SJCRH30 (cell line): ENCODE measurements at places on chromosomes 7 and 10. TPM values are rescaled to one million over a fixed set of nuclear protein-coding genes. Genes with fewer than 3 reads are reported as not detected.

Gene PRDX3
- 235 and 239 TPM in 2 replicates for total RNA-seq

DNA sequence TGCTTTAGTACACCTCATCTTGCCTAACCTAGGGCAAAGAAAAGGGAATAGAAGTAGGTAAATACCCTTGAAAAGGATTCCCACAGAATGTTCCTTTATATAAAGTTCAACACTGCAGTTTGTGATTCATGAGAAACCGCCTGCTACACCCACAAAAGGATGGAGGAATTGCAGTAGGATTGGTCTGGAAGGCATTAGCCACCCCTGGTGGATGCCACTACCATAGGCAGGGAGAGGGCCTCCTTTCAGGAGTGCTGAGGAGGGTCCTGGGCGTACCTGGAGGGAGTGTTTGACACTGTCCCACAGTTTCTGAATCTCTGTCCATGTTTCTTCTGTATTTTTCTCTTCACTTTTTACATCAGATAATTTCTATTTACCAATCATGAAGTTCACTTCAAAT lies 221.8 kb upstream of the TMEM72 start:
- H3K4me3 ChIP-seq, result no peak overlapping the region
- H3K27me3 ChIP-seq, result no peaks in the 10 kb centered on the region
- no peaks in the 10 kb centered on the region for H3K36me3 ChIP-seq
- no peaks in the 10 kb centered on the region for H3K4me1 ChIP-seq

Gene NPFFR1
- not detected in 2 replicates for total RNA-seq

Gene CYP2C19
- not detected in 2 replicates for total RNA-seq

DNA sequence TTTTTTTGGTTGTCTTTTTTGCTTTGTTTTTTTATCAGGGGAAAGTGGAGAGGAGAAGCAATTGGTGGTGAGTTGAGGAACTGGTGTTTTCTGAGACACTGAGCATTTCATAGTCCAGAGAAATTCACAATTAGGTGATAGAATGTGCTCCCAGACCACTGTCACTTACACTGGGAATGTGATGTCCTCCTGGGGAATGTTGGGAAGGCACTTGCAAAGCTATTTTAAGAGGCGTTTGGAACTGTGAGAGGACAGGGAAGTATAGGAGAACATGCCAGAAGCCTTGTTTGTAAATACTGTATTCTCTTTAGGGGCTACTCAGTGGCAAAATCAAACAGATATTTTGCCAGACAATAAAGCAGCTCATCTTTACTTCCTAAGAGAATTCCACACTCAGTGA lies 16.0 kb downstream of the CHRM2 start:
- H3K27ac ChIP-seq, result no peak overlapping the region
- H3K4me3 ChIP-seq, result no peak overlapping the region
- H3K36me3 ChIP-seq, result no peaks in the 10 kb centered on the region
- no peak for DNase-seq

DNA sequence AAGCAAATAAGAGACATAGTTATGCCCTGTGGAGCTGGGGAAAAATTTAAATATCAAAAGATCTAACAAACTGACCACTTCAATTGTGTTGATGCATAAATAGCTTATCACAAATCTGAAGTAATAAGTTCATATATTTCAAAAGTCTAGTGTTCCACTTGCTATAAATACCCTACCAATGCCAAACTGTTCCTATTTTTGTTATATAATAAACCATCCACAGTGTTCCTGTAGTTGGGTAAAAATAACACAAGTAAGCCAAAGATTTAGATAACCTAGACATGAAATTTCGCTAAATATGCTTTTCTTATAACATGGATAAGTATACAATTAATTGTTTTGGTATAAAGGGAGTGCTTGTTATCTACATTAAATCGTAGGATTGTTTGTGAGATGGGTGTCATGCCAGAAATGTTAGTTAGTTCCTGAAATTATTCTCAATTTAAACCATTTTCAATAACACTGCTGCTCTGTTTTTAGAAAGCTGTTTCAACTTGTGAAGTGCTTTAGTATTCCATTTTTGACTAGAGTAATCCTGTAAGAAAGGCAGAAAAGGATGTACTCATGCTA lies 85.5 kb downstream of the CACNA2D1 start:
- no peak overlapping the region for H3K4me3 ChIP-seq
- no peaks in the 10 kb centered on the region for H3K4me1 ChIP-seq
- no peaks in the 10 kb centered on the region for H3K27me3 ChIP-seq

GRCh38 chr10:29022513-29022912 lies 266.4 kb upstream of the LYZL1 start:
- DNase-seq, result no peak
- no peak overlapping the region for H3K4me3 ChIP-seq
- H3K27ac ChIP-seq, result no peak overlapping the region
- H3K27me3 ChIP-seq, result no peaks in the 10 kb centered on the region

Gene PDIA4
- 222 and 224 TPM in 2 replicates for total RNA-seq

GRCh38 chr10:114550756-114551635 lies 107.1 kb downstream of the ABLIM1 start:
- H3K36me3 ChIP-seq, result no peaks in the 10 kb centered on the region
- DNase-seq, result peak; percentile 90
- no peak overlapping the region for H3K4me3 ChIP-seq
- no peaks in the 10 kb centered on the region for H3K27me3 ChIP-seq

DNA sequence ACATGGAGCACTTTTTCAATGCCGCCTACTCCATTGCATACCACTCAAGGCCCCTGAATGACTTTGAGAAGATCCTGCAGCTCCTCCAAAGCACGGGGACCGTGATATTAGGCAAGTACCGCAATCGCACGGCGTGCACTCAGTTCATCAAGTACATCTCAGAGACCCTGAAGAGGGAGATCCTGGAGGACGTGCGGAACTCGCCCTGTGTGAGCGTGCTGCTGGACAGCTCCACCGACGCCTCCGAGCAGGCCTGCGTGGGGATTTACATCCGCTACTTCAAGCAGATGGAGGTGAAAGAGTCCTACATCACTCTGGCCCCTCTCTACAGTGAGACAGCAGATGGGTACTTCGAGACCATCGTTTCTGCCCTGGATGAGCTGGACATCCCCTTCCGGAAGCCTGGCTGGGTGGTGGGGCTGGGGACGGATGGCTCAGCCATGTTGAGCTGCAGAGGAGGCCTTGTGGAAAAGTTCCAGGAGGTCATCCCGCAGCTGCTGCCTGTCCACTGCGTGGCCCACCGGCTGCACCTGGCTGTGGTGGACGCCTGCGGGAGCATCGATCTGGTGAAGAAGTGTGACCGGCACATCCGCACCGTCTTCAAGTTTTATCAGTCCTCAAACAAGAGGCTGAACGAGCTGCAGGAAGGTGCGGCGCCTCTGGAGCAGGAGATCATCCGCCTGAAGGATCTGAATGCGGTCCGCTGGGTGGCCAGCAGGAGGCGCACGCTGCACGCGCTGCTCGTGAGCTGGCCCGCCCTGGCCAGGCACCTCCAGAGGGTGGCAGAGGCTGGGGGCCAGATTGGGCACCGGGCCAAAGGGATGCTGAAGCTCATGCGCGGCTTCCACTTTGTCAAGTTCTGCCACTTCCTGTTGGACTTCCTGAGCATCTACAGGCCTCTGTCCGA lies 12.7 kb upstream of the ATP6V0E2 start:
- DNase-seq, result no peak
- no peaks in the 10 kb centered on the region for H3K27me3 ChIP-seq
- H3K4me1 ChIP-seq, result peaks cover 5% of the 10 kb centered on the region; the same call in 1 of the 2 replicates
- H3K4me3 ChIP-seq, result no peak overlapping the region
- no peaks in the 10 kb centered on the region for H3K36me3 ChIP-seq

- H3K27me3 ChIP-seq, result no peaks in the 10 kb centered on the region
- H3K27ac ChIP-seq, result no peak overlapping the region
- no peak for DNase-seq
Measured at GRCh38 chr10:118216571-118217170, 125.5 kb downstream of the FAM204A start.

DNA sequence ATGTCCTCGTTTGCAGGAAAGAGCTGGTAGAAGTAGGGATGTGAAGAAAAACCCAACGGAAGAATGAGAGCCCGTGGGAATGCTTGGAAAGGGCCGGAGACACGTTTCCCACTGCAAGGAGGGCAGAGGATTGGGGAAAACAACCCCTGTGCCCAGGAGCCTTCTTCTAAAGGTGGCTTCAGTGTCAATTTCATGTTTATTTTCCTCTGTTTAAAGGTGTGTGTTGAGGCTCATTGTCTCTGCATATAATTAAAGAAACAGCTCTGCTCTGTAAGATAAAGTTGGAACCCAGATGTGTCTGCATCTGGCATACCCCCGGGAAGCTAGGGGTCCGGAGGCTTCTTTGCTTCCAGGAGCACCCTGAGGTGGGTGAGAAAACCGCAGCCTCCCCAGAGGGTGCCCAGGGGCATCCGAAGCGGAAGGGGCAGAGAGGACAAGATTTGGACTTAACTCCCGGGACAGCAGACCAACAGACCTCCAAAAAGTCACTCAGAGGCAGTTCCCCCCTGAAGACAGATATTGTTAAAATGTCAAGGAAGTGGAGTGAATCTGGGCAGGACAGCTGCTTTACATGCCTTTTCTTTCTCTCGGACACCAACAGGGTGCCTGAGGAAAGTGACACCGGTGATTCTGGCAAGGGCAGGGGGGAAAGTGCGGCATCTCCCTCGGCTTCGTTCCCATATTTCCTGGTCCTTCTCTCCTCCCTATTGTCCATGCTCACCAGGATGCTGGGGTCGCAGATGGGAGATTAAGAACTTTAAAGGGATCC lies 8.6 kb upstream of the GATA3 start:
- H3K36me3 ChIP-seq, result no peaks in the 10 kb centered on the region
- H3K4me3 ChIP-seq, result peak overlapping the region; percentile 61
- no peak for DNase-seq

Gene STEAP1
- total RNA-seq, result 0.55 TPM in 1 of 2 replicates, not detected in the other

Gene C7orf33
- 0.13 and 0.53 TPM in 2 replicates for total RNA-seq

DNA sequence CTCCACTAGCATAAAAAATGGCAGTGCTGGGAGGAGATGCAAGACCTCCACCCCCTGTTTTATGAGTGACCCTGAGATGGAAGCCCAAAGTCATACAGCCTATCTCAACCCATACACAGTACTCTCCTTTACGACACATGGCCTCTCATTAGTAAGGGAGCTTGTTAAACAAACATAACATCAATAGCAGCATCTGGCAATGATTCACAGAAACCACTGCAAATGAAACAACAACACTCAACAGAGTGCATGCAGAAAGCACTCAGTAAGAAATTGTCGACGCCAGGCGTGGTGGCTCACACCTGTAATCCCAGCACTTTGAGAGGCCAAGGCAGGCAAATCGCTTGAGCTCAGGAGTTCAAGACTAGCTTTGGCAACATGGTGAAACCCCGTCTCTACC lies 27.5 kb upstream of the FIGNL1 start:
- no peak for DNase-seq
- no peaks in the 10 kb centered on the region for H3K27me3 ChIP-seq
- no peak overlapping the region for H3K4me3 ChIP-seq
- no peak overlapping the region for H3K27ac ChIP-seq
- H3K36me3 ChIP-seq, result no peaks in the 10 kb centered on the region
- H3K4me1 ChIP-seq, result no peaks in the 10 kb centered on the region

- no peak overlapping the region; the same call in 1 of the 2 replicates for H3K27ac ChIP-seq
- H3K4me3 ChIP-seq, result no peak overlapping the region
- H3K27me3 ChIP-seq, result no peaks in the 10 kb centered on the region
- H3K4me1 ChIP-seq, result peaks cover 9% of the 10 kb centered on the region
- DNase-seq, result no peak
Measured at GRCh38 chr10:60870803-60871202, 73.2 kb downstream of the RHOBTB1 start.

Gene PIP4K2A
- 23.2 and 27.9 TPM in 2 replicates for total RNA-seq

DNA sequence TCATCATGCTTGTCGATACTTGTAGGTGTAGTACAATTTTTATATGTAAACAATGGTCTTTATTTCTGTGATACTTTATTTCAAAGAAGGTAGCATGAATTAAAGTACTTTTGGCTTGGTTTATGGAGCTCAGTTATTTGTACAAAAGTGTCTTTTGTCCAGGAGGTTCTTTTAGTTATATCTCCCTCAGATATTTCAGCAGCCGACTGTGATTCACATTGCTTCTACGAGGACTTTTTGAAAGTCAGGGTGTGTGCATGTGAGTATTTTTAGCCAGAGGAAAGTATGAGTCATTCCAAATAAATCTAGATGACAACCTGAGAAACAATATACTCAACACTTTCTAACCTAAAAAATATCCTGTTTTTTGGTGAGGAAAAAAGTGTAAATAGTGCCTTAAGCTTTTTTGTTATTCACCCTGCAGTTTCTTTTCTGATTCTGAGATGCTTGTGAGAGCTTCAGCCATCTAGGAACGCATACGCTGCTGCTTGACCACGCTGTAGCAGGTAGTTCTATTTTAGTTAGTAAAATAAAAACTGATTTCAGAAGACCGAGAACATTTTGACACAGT lies 595 bp upstream of the SUN1 start:
- no peaks in the 10 kb centered on the region for H3K4me1 ChIP-seq
- no peaks in the 10 kb centered on the region for H3K27me3 ChIP-seq
- no peak overlapping the region for H3K27ac ChIP-seq
- H3K4me3 ChIP-seq, result no peak overlapping the region
- H3K36me3 ChIP-seq, result 0 out of 2 replicates have a peak, but pooled peaks cover 3% of the 10 kb centered on the region
- DNase-seq, result no peak

DNA sequence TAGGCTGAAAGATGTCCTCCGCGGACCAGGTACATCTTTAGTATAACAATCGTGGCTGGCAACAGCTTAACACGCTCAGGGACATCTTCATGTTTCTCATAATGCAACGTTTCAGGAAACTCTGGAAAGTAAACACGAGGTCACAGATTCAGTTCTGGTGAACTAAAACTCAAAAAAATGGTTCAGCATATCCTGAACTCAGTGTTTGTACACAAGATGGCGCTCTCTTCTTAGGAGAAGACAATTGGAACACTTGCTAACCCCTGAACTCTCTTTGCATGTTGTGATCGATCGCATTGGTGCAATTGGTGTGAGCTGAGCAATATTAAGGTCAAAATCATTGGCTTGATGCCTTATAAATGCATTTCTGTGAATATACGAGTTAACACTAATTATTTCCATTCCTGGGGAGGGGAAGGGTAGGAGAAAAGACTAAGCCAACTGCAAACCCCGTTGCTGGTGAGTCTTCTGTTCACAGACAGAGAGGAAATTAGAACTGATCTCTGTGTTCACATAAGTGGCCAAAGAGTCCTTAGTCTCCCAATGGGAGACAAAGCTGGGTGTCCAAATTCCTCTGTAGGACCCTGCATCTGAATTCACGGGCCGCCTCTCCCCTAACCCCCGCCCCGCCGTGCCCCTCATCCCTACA lies 52.6 kb upstream of the FAM180A start:
- no peaks in the 10 kb centered on the region for H3K27me3 ChIP-seq
- DNase-seq, result peak; percentile 83
- no peak overlapping the region for H3K27ac ChIP-seq
- H3K4me1 ChIP-seq, result peaks cover 4% of the 10 kb centered on the region; the same call in 1 of the 2 replicates
- no peaks in the 10 kb centered on the region for H3K36me3 ChIP-seq
